ENCODE measurements at places on chromosomes 12 and 14.

DNA sequence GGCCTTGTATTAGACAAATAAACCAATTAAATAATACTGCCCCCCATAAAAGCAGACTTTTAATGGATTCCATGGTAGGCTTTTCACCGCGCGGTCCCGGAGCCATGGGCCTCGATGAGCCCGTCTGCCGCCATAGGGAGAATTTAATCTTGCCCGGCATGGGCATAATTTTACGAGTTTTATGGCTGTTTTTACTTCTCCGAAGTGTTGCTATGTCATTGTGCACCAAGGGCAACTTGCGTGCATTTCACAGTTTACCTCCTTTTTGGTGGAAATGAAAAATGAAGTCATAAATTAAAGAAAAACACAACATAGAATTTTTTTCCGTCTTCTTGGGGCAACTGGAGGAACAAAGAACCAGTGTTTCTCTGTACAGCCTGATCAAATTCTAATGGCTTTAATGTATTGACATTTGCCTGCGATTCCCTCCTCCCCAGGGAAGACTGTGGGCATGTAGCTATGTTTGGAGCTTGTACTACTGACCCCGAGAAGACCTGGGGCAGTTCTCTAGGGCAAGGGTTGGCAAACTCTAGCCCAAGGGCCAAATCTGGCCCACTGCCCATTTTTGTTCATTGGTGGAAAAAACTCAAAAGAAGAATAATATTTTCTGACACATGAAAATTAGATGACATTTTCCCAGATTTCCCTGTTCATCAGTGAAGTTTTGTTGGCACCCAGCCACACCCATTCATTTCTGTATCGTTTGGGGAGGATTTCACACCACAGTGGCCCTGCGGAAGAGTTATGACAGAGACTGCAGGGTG lies 142.7 kb downstream of the CHST11 start:
- DNase-seq, result no peak

DNA sequence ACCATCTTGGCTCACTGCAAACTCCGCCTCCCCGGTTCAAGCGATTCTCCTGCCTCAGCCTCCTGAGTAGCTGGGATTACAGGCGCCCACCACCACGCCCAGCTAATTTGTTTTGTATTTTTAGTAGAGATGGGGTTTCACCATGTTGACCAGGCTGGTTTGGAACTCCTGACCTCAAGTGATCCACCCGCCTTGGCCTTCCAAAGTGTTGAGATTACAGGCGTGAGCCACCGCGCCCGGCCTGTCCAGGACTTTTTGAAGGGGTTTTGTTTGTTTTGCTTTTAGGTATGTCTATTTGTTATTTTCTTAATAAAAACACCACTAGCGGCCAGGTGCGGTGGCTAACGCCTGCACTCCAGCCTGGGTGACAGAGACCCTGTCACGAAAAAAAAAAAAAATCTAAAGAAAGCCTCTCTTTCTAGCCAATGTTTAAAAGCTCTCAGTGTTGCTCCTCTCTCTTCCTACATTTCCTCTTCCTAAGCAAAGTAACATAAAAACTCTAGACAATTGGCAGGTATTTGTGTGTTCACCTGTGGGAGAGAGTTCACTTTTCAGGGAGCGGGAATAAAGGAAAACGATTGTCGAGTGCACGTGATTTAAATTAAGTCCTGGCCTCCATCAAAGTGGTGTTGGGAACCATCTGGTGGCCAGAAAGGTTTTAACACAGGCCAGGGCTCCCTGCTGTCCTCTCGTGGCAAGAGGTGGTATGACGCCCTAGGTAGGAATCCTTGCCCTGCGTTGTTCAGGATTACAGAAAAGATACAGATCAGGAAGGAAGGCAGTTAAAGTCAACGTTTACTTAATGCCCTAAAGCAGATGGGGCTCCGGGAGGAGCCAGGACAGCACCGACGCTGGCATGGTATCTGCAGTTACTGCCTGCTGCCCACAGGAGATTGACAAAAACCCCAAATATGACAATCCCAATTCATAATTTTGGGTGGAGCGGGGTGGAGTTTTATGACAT lies 36.2 kb upstream of the ATP23 start:
- peak; percentile 77 for DNase-seq

GRCh38 chr12:83468988-83469908 lies 782.5 kb downstream of the TMTC2 start:
- no peak for DNase-seq

- no peak for DNase-seq
Observed at GRCh38 chr12:106137530-106138356, 1.0 kb downstream of the NUAK1 start.

- DNase-seq, result no peak
Observed at GRCh38 chr12:130427381-130427887, 89.7 kb downstream of the PIWIL1 start.

GRCh38 chr14:64885559-64885958 lies 5.9 kb upstream of the SPTB start:
- DNase-seq, result no peak

DNA sequence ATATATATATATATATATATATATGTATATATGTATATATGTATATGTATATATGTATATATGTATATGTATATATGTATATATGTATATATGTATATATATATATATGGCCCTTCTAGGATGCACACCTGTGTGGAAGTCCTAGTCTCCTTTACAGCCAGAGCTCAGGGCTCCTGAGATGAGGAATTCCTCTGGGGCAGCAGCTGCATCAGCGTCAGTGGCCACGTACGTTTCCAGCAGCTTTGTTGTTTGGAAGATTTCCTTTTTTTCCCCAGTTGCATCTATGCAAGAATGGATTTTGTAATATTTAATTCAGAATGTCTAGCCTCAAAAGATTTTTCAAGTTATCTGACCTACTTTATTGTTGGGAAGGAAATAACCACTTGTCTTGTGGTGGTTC lies 68.6 kb downstream of the TNFAIP2 start:
- DNase-seq, result no peak

DNA sequence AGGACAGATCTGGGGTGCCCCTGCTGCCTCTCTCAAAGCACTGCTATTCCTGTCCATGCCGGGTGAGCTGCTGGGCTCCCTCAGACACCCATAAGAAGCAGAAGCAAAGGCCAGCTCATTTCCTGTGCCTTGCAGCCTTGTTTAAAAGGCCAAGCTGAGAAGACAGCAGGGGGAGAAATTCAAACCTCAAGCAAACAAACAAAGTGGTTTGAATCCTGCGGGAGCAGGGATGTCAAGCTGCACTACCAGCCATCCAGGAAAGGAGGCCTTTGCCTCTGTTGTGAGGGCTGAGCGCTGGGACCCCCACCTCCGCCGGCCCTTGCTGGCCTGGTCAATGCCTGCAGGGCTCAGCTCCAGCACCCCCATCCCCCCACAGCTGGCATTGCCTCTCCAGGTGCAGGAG lies 176.5 kb downstream of the PIWIL1 start:
- DNase-seq, result no peak

- DNase-seq, result no peak
Observed at GRCh38 chr12:49763006-49763591, 21.7 kb downstream of the TMBIM6 start.

DNA sequence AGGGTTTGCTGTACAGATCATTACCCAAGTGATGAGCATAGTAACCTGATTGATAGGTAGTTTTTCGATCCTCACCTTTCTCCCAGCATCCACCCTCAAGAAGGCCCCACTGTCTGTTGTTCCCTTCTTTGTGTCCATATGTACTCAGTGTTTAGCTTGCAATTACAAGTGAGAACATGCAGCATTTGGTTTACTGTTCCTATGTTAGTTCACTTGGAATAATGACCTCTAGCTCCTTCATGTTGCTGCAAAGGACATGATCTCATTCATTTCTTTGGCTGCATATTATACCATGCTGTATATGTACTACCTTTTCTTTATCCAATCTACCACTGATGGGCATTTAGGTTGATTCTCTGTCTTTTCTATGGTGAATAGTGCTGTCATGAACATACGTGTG lies 181.6 kb upstream of the FOXG1 start:
- DNase-seq, result no peak

GRCh38 chr14:101595887-101596721 lies 34.8 kb downstream of the DIO3 start:
- no peak for DNase-seq

DNA sequence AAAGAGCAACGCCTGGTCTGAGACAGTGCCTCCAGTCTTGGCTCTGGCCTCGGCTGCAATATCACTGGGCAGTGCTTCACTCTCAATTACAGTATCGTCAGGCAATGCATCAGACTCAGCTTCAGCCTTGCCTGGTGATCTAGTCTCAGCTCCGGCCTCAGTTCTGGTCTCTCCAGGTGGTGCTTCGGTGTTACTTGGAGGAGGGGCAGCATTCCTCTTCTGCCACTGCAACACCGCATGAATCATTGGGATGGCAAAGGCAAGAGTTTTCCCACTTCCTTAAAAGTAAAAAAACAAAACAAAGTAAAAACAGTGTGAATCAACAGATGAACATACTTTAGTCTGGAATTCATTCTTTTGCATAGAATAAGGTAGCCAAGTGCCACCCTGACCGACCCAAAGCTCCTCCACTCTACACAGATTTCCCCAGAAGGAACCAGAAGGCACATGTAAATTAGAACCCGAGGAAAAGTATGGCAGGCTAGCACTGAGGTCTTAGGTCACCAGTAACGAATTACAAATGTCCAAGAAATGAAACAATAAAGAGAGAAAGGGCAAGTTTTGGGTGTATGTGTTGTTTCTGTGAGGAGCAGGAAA lies 18.6 kb downstream of the DDX24 start:
- DNase-seq, result no peak

DNA sequence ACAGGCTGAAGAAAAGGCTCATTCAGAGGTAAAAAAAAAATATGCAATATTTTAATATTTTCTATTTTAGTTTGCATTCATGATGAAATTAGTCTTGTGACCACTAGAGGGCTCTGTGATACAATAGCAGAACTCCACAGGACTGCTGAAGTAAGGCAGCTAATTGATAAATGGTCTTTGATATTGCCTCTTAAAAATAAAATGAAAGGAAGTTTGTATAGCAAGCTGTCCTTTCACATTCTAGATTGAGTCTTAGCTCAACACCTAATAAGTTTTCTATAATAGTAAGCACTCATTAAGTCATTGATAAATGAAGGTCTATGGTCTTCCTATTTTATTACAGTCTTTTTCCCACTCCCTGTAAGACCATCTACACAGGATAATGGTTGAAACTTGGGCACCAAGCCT lies 315.7 kb downstream of the NAV3 start:
- DNase-seq, result peak; percentile 62

DNA sequence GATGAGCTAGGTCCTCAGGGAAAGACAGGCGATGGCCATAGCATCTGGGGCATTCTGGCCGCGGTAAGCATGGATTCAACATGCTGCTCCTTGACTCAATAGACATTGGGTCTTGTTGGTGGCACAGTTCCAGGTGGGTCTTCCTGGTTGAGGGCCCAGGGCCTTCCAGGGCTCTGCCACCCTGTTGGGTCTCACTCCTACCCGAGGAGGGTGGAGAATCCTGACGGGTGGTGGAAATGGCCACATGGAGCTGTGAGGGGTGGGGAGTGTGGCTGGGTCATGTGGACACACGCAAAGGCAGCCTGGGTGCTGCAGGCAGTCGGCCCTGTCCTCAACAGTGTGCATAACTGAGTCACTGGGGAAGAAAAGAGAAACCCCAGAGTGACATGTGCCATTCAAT lies 148.1 kb downstream of the KIF26A start:
- DNase-seq, result no peak

DNA sequence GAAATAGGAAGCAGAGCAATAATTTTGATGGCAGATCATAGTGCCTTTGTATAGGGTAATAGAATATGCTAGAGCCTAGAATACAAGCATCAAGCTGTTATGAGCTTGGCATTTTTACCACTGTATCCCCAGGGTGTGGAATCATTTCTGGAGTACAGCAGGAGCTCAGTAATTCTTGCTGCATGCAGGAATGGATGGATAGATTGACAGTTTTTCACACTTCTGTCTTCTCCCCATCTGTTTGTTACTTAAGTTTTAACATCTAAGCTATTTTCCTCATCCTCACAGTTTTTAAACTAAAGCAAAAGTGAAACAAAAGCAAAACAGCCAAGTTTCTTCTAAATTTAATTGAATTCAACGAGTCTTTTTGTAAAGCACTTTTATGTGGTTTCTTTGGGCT lies 32.6 kb downstream of the ALG10 start:
- no peak for DNase-seq

GRCh38 chr14:32201816-32202490 lies at the start of gene RNU6-7:
TSS of gene RNU6-7 (plus strand) at chr14:32202045.
- peak; percentile 38 for DNase-seq

DNA sequence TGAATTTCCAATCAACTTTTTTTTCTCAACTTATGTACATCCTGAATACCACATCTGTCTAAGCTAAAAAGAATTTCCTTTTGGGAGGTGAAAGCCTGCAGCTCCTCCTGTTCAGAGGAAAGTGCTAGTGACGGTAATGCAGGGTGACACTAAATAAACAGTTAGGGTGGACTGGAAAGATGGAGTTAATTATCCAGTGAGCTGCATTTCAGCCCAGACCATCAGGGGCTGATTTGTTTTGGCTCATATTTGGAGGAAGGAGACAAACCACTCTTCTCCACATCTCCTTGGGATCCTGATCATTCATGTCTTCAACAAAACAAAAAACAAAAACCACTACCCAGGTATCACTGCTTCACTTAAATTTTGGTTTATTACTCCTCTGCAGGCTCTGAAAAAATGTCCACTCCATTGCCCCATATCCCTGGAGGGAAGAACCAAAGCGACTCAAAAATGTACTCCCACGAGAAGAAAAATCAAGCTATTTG lies 5.1 kb upstream of the SIX1 start:
- no peak for DNase-seq

DNA sequence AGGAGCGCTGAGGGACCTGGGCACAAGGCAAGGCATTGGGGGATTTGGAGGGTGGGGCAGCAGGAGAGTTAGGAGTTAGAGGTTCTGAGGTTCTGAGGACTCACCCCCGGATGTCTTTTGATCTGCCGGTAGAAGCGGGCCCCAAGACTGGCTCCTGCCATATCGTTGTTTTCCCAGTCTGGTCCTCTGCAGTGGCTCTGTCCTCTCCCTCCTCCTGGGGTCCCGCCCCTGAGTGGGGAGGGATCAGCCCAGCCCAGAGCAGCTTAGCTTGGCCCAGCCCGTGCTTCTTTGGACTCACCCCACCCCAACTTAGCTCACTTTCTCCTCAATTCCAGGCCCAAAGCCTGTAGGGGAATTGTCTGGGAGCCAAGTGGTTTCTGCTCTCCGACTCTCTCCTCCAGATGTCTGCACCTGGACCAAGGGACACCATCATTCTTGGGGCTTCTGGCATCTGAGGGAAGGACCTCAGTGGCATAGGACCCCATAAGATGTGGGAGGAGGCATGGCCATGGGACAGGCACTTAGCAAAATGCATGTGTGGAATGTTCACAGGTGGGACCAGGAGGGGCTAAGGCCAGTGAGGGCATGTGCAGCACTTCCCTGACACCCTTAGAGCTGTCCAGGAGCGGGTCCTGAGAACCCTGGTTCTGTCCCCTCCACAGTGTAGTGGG lies 7.5 kb downstream of the SHMT2 start:
- no peak for DNase-seq

GRCh38 chr14:57383125-57383745 lies 7.2 kb upstream of the NAA30 start:
- DNase-seq, result no peak
